ENCODE measurements at places on chromosomes 7 and 10.

GRCh38 chr10:119335671-119336353 is 128.4 kb downstream of the GRK5 start:
- DNase-seq, result no peak

DNA sequence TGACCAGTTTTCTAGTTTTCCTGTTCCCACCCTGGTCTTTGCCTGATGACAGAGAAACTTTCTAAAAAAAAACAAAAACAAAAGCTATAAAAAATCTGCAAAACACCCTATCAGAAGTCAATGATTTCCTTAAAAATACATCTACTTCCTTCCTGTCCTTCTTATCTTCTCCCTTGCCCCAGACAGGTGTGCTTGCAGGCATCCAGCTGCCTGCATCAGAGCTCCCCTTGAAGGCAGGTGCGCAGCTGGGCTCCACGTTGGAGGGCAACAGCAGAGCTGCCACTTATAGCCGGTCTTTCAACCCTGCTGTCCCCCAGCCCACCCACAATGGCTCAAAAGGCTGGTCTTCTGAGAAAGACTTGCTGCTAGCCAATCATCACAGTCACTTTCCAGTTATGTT is 29.8 kb downstream of the UBE2D4 start:
- DNase-seq, result no peak

GRCh38 chr7:144534655-144535395 is 131.3 kb upstream of the NOBOX start:
- DNase-seq, result no peak

GRCh38 chr10:17430647-17431355 is 23.6 kb downstream of the ST8SIA6 start:
- peak; percentile 71 for DNase-seq

- no peak for DNase-seq
Observed at GRCh38 chr7:154990964-154991540, 11.9 kb downstream of the PAXIP1 start.

GRCh38 chr10:67788028-67788886 is 49.7 kb downstream of the DNAJC12 start:
- DNase-seq, result peak; percentile 83

GRCh38 chr7:29105752-29106668 is 40.3 kb downstream of the CPVL start:
- peak; percentile 1 for DNase-seq

DNA sequence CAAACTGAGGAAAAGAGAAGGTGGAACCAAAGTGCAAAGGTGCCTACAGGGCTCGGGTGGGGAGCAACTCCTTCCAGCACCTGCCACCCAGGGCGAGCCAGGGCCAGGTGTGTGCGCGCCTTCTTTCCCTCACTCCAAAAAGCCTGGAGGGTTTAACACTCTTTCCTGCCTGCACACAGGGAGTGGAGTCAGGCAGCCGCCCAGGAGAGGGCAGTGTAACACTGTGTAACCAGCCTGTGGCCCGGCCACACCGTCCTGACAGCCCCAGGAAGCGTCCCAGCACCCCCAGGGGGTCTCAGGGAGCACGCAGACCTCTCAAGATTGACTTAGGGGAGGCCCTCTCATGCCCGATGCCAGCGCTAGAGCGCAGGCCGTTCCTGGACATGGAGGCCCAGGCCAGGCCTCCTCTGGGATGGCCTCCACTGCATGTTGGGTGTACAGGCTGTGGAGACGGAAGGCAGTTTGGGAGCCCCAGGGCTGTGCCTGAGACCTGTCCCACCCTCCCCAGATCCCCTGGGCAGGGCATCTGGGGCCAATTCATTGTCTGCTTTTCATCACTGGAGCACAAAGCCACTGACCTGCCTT is 13.4 kb downstream of the BRI3 start:
- no peak for DNase-seq

- no peak for DNase-seq
Observed at GRCh38 chr7:27418541-27418940, 175.9 kb downstream of the EVX1 start.

GRCh38 chr7:111005445-111005844 is 85.5 kb upstream of the LRRN3 start:
- DNase-seq, result no peak

DNA sequence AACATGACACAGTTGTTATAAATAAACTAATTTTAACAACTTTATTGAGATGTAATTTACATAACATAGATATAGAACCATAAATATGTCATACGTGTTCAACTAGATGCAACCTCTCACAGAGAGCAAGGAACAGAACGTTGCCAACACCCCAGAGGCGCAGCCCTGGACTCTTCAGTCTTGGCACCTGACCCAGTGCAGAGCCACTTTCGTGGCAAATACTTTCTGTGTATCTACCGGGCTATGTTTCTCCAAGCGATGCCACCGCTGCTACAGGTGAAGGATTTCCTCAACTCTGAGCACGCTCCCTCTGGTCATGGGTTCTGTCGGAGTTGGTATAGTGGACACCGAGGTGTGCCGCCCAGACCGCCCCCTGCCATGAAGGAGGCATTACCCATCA is 57.4 kb downstream of the TEX36 start:
- DNase-seq, result no peak

- no peak for DNase-seq
Observed at GRCh38 chr7:14016950-14017349, 27.5 kb upstream of the ETV1 start.

DNA sequence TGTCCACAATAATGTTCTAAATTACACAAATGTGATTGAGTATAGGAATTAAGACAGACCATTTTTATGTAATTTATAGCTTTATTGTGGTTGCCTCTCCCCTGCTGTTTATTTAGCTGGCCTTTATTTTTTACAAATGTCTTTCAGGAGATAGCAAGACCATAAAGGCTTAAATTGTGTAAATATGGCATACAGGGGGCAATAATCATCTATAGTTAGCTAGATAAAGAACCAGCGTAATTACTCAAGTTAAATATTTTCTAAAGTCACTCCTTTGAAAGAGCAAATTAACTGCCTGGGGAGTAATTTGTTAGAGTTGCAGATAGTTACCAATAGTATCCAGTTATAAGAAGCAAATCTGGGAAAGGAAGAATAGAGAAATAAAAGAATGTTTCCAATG is at the start of gene MALRD1:
MALRD1 (plus strand) TSS at position 313 of the 400 bp plus-strand sequence. CDS start 138 bp downstream, outside the sequence.
- no peak for DNase-seq

DNA sequence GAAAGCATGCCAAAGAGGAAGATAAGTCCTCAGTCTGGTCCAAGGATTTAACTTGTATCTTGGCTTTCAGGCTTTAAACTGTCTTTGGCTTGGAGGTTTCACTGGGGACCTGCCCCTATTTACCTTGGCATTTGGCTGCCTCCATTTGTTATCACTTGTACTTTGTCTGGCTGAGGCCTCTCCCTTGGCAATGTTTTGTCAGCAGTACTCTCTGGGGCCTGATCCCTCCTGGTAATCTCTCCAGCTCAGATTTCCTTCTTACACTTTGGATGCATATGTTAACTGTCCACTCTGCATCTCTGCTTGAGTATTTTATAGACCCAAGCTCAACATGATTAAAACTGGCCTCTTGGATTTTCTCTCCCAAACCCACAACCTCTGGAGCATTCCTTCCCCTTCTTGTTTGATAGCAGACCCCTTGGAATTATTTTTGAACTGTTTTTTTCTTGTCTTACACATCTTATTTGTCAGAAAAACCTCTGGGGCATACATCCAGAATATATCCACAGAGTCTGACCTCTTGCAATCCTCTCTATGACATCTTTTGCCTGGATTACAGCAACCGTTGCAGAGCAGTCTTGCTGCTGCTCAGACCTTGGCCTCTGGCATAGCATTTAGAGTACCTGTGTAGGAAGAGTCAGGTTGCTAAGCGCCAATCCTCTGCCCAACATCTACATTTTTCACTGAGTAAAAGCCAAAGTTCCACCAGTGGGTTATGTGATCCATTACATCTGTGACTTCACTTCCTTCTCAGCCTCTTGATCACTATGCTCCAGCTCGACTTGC is 35.2 kb downstream of the ZNF487 start:
- no peak for DNase-seq

- no peak for DNase-seq
Observed at GRCh38 chr7:79063019-79063698, 390.3 kb downstream of the MAGI2 start.

DNA sequence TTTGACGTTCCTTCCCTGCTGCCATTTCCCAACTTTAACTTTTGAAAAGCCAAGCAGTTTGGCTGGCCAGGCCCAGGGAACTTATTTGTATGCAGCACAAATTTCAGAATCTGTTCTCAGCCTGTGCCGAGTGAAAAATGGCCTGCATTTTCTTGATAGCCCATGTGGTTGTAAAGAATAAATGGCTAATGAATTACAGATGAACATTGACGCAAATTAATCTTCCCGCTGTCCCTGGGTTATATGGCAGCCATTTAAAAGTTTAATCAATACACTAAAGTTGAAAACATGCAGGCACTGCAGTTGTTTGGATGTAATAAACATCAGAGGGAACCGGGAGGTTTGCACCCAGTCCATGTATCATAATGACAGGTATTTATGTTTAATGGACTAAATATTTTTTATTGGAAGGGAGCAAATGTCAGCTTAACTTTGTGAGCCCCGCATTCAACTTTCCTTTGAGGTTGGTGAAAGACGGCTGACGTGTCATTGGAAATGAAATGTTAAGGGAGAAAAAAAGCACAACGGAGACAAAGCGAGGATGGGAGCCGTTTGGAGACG is 1092.4 kb downstream of the LRMDA start:
- no peak for DNase-seq

DNA sequence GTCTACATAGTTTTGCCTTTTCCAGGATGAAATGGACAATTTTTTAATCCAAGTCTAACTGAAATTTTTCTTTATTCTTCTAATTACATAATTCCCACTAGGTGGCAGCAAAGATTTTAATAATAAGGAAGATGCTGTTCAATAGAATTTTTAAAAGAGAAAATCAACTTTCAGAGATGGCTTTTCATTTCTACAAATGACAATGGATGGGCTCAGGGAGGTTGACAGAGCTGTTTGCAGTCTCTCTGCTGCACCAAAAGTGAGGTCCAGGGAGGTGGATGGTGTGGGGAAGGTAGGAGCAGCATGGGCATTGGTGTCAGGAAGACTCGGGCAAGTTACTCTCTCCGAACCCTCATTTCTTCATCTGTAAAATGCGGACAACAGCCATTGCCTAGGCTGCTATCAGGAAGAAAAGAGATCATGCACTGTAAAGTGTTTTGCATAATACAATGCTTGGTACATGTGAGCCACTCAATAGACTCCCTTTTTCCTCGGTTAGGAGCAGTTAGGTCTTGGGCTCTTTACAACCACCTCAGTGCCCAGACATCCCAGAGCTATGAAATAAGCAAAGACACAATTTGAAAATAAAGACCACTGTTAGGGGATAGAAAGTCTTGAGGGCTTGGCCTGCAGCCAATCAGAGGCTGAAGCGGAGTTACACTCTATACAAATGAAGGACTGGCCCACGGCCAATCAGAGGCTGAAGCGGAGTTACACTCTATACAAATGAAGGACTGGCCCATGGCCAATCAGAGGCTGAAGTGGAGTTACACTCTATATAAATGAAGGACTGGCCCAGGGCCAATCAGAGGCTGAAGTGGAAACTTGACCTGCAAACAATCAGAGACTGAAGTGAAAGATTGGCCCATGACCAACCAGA is 107.1 kb downstream of the ABLIM1 start:
- DNase-seq, result no peak

DNA sequence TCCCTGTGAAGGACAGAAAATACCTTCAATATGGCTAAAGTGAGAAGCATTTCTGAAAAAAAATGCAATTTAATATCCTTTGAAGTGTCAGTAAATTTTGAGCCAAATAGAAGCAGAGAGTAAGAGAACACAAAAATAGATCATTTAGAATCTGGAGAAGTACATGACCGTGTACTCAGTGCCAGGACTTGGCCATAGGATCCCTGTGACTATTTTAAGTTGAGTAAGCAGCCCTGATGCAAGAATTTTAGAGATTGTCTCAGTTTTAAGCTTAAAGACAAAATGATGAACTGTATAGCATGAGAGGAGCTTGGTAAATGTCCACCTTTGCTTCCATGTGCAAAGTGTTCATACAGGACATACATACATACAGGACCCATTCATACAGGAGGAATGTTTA is 2.5 kb downstream of the PTER start:
- DNase-seq, result no peak

DNA sequence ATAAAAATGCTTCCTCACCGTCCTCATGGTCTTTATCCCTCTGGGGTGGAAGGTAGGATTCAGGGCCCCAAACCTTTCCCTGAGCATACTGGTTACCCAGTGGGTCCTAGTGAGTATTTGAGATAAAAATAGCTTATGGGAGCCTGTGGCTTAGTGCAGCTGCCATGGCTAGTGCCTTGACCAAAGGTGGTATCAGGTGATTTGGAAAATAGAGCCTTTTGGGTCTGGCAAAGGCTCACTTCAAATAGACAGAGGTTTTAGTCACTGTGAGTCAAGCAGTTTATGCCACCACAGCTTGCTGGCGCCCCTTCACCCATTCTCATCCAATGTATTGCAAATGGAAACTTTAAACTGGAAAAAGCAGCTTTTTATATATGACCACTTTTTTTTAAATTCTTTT is 30.4 kb downstream of the PLAU start:
- DNase-seq, result no peak

DNA sequence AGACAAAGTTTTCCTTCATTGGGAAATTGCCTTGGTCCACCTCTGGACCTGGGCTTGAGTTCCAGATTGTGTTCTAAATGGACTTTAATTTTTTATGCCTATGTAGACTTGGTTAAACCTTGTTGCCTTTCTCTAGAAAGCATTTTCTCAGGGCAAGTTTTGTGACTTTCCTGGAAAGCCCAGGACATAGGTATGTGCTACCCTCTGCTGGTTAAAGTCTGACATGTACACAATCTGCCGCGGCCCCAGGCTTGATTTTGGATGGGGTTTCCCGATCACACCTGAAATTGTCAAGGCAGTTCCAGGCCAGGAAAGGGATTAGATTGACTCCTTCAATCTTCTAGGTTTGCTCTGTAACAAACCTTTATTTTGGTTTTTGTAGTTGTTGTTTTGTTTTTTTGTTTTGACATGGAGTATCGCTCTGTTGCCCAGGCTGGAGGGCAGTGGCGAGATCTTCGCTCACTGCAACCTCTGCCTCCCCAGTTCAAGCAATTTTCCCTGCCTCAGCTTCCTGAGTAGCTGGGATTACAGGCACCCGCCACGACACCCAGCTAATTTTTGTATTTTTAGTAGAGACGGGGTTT is 14.1 kb upstream of the AKR1B10 start:
- peak; percentile 40 for DNase-seq

- no peak for DNase-seq
Observed at GRCh38 chr7:67637023-67637358, 640.4 kb downstream of the TYW1 start.
